ENCODE measurements at places on chromosomes 12 and 14.

DNA sequence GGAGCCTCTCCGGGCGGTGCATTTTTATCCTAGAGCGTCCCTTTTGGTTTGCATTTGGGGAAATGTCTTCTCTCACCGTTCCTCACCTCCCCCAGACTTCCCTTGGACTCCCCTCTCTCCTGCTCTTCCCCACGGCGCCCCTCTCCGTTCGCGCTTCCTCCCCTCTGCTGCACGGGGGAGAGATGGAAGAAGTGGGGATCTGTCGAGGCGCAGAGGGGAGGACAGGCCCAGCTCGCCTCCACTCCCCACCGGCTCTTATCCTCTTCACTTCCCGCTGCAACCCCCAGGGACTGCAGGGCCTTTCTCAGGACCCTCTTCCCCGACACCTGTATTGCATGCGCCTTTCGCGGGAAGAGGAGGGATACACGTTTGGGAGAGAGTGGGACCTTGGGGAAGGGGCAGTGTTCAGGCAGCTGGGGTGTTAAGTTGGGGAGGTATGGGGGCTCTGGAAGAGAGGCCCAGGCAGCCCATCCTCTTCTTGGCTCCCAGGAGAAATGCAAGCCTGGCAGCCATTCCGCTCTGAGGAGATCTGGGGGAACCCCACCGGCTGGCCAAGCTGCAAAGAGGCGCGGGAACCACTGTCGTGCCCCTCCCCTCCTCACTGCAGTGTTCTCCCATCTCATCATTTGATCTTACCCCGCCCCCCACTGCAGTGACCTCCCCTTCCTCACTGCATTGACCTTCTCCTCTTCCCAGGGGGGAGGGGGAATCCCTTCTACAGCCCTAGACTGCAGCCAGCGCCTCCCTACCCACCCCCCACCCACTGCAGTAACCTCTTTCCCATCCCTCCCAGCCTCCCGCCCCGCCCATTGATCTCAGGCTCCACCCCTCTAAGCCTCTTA is 788 bp downstream of the ENO2 start:
- DNase-seq = no peak

- DNase-seq = no peak
Observed at GRCh38 chr12:117494833-117495655, 133.6 kb upstream of the NOS1 start.

- no peak for DNase-seq
Observed at GRCh38 chr14:69989622-69990021, 110.4 kb downstream of the SMOC1 start.

GRCh38 chr14:94135476-94135875 is 6.1 kb upstream of the IFI27L2 start:
- no peak for DNase-seq

All from activated CD4-positive, CD25-positive, alpha-beta regulatory T cell (primary cell).